NCI-H2171 treated with DMSO at 0.1 percent for 48 hours (cell line): ENCODE measurements at places on chromosomes 7 and 10.
A peak's percentile ranks its signal among the peaks of the same experiment; 100 is the strongest.

- no peak for DNase-seq
These were observed 238.7 kb downstream of the PLXNA4 start for GRCh38 chr7:132337450-132338080.

DNA sequence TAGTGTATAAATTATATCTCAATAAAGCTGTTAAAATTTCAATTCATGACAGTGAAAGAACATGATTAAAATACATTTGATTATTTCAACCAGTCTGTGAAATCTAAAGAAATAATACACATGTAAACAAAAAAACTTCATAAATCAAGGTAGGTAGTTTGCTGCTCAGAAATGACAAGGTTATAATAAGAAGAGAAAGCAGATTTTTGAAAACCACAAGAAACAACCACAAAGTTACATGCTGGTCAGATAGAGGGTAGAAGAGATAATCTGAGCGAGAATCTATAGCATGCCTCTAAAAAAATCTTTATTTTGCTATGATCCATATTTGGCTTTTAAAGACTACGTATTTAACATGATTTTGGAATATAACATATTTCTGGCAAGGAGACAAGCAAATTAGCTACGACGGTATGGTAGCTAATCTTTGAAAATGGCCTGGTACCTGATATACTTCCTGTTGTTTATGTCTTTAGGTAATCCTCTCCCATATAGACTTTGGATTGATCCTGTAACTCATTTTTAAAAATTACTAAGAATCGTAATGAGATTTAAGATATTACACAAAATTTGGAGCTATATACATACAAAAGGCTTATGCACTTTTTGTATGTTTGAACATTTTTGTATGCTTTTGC, 23.5 kb upstream of the VCL start:
- DNase-seq, result no peak

DNA sequence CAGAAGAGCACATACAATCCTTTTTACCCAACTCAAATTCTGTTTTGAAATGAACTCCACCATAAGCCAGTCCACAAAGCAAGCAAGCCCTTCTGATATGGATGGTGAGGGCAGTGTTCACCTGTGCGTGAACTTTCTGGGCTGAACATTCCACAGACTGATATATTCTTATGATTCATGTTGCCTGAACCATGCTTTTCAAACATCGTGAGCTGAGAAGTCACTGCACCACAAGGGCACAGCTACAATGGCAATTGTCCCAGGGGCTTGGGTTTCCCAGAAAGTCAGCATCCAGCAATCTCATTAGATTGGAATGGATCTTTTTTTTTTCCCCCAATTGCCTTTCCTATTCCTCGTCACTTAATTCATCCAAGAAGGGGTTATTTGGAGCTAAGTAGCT, 86.9 kb upstream of the ZNF438 start:
- DNase-seq, result no peak

GRCh38 chr7:45259966-45260646, 102.5 kb downstream of the RAMP3 start:
- peak; percentile 41 for DNase-seq

DNA sequence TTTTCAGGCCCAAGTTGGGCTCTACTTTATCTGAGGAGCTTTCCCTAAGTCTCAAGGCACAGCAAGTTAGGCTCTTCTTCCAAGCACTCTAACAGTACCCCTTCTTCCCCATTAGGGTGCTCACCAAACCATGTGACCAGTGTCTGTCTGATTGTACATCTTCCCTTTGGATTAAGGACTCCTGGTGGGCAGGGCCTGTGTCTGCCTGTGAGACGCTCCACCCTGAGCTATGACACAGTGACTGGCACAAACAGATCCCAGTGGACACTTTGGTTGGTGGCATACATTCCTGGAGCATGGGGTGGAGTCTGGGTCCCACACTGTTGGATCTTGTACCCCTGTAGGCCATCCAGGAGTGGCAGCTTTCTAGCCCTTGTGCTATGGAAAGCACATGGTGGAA, 23.8 kb downstream of the PLPP4 start:
- no peak for DNase-seq

DNA sequence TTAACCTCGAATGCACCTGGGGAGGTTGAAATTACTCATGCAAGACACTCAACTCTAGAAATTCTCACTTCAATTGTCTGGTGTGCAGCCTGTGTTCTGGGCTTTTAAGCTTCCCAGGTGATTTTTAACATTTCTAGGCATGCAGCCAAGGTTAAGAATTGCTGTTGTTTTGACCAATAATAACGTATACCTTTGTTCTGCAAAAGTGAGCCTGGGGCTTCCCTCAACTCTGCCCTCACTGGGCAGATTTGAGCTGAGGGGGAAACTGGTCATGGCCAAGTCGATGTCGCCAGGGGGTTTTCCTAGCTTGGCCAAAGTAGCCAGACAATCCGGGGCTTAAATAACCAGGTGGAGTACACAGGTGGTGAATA, 568 bp downstream of the PRSS2 start:
- DNase-seq, result peak; percentile 12

DNA sequence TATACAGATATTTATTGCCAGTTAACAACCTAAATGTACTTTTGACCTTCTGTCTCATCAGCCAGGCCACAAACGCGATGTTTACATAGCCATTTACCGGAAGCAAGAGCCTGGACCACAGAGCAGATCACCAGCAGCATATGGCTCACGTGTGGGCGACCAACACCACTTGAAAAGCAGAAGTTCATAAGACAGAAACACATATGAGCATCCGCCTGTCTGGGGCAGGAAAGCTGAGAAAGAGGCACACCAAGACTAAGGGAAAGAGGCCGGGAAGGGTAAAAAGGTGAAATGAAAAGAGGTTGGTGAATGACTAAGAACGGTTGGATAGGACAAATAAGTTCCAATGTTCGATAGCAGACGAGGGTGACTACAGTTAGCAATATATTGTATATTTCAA, 1.3 kb downstream of the ABCB1 start:
- no peak for DNase-seq

DNA sequence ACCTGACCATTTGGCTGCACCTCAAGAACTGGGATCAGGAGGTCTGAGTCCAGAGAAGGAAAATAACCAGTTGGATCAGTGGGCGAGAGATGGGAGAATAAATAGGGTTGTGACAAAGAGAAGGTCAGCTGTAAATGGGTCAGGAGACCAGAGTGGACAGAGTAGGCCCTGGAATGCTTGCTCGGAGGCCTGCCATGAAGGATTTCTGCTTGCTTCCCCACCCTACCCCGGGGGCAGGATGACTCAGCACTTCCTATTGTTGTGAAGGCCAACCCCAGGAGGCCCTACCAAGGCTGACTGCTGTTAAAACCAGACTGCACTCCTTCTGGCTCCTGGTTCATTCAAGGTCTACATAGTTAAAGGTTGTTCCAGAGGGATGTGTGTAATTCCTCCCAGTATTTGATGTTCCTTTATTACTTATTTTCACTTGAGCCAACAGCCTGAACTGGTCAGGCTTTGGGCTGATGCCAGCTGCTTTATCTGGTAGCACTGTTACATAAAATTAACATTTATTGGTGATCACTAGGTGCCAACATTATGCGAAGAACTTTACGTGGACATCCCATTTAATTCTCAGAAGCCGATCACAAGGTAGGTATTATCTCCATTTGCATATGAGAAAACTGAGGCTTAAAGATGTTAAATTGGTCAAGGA, 27.3 kb upstream of the IFRD1 start:
- DNase-seq, result peak; percentile 41

GRCh38 chr7:142431491-142431890, 173.6 kb upstream of the PRSS58 start:
- no peak for DNase-seq

- DNase-seq, result no peak
These were observed 245.8 kb upstream of the MEOX2 start for GRCh38 chr7:15932318-15932717.

DNA sequence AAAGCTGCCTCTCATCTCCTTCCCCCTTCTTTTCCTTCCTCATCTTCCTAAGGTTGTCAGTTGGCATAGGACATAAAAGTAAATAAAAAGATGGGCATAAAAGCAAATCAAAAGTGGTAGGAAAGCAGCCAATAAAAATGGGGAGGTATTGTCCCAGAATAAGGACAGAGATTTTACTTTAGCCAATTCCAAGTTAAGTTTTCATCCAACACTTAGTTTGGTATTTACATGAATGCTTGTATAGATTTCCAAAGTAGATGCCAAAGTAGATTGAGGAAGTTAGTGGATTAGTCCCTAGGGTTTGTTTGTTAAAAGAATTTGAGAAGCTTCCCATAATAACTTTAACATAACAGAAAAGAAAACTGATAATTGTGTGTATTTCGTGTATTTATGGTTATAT, 33.7 kb downstream of the HDAC9 start:
- no peak for DNase-seq

DNA sequence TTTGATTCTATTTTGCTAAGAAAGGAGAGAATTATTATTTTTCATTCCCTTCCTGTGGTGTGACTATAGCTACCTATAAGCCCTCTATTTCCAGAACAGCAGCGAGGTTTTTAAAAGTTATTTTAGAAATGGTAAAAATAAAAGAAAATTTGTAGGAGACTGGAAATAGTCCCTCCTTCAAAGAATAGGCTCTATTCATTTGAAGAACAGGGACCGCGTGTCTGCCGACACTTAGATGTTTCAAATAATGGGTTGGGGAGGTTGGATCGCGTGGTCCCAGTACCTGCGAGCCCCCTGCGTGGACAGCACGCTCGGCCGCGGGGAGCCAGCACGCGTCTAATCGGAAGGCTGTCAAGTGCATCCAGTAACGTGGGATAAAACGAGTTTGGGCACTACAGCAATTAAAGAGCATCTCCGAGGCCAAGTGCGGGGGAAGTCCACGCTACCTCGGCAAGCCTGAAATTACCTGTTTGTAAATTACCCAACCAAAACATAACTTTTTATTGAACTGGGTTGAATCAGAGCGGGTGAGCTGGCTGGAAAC, 1.0 kb downstream of the CACNA2D1 start:
- peak; percentile 60 for DNase-seq

GRCh38 chr7:41103331-41103730, 599.6 kb downstream of the INHBA start:
- DNase-seq, result no peak

DNA sequence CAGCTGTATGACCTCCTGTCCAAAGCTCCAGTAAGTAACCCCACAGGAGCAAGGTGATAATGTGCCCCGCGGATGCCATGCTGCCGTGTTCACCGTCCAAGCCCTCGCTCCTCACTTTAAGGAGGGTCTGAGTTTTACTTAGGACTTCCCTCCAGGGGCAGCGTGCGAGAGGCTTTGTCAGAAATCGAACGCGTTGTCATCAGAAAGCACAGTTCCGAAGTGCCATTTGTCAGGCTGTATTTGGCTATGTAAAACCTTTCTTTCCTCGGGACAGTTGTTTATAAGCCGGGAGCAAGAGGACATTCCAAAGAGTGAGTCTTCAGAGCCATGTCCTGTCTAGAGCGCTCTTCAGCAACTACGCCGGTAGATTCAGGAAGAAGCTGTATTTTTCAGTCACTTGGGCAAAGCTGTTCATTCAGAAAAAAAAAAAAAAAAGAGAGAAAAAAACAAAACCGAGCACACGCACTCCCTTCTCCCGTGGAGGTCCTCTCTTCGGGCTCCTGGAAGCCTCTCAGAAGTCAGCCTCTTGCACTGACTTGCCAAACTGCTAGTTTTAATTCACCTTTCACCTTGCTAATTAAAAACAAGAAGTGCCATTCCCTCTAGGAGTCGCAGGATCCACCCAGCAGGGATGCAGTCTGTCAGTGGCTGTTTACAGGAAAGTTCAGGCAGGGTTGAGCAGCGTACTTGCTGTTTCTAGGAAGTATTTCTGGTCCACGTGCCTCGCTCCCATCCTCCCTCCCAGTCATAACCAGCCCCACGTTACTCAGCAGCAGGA, at the start of gene SEMA3E:
Gene SEMA3E, minus strand, starts transcription at position 676 of the 778 bp plus-strand sequence.
- DNase-seq, result peak; percentile 74

DNA sequence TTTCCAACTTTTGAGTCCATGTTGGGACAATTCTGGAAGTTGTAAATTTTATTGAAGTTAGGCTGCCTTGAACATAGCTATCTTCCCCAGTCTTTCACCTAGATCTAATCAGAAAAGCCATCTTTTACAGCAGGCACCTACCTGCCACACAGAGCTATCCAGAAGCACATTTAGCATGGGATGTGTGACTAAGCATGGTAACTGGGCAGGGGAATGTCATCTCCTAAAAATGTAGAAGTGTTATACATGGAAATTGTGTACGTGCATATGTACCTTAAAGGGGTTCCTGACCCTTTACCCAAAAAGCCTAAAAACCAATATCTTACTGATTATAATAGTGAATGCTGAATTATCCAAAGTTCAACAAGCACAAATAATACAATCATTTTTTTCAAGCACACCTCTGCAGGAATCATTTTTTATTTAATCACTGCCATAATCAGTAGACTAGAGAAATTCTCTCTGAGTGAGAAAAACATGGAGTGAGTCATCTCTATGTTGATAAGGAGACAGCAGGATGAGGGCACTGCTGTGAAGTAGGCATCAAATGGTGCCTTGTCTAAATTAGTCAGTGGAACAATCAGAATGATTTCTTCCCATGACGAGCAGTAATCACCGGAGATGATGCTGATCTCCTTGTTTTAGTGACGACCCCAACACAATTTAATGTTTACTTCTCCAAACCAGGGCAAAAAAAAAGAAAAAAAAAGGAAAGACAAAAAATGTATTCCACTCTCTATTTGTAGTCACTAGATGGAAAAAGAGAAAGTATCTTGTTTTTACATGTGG, 75.9 kb downstream of the SORBS1 start:
- DNase-seq, result no peak

DNA sequence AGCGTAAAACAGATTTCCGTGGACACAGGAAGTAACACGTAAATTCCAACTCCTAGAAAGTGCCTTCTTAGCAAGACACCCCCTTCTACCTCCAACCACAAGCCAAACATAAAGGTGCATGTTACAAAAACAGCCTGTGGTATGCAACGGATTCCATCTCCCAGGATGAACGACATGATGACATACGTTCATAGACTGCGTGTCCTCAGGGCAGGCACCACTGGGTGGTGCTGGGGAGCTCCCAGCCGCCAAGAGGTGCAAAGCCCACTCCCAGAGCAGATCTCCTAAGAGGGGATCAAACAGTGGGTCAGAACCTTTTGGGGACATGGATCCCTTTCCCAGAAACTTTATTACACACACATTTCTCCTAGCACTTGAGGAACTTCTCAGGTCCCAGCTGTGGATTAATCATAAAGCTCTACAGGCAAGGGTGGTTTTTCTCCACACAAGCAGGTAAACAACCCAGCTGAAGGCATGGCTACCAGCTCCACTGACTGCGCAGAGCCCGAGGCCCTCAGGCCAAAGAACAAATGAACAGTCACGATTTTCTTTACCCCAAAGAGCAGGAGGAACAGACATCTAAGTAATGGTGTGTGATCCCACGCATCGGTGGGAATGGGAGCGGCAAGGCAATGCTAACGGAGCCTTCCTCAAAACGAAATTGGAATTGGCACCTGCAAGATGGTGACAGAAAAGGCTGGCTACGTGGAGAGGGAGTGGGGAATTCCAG, 13.8 kb downstream of the PSAP start:
- DNase-seq, result peak; percentile 22

- DNase-seq, result no peak
These were observed 150.8 kb downstream of the LRRC4 start for GRCh38 chr7:127880454-127880853.

DNA sequence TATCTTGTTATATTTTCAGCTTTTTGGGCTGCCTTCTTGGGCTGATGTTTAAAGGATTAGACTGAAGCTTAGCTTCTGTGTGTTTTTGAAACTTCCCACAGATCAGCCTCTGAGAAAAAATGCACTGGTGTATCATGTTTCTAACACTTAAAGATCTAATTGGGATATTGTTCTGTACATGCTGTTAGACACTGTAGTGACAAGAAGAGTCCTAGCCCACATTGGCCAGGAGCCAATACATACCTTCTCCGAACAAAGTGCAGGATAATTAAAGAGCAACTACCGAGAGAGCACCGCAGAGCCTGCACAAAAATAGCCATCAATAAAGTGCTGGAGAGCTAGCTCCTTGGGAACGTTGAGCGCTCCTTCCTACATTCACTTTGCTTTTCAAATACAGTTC, 289.4 kb upstream of the SP8 start:
- DNase-seq, result peak; percentile 54
